AG04449 (cell line): ENCODE measurements at places on chromosomes 13 and 19.

DNA sequence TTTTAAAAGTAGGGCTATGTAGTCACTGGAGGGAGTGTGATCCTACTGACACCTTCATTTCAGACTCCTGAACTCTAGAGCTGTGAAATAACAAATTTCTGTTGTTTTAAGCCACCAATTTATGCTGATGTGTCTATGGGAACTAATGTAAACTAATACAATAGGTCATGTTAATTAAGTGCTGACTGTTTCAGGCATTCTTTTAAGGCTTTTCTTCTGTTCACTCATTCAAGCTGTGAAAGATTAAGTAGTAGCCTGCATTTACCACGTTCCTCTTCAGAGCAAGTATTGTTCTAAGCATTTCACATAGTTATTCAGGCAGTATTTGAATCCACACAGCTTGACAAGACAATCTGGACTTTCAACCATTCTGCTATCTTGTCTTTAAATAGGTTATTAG lies 1135.0 kb downstream of the SLITRK1 start:
- no peak for DNase-seq

- no peak for DNase-seq
These were observed 67.0 kb upstream of the SERP2 start for GRCh38 chr13:44306371-44307192.

- DNase-seq: no peak
These were observed 361.6 kb downstream of the TDRD3 start for GRCh38 chr13:60758637-60759036.

DNA sequence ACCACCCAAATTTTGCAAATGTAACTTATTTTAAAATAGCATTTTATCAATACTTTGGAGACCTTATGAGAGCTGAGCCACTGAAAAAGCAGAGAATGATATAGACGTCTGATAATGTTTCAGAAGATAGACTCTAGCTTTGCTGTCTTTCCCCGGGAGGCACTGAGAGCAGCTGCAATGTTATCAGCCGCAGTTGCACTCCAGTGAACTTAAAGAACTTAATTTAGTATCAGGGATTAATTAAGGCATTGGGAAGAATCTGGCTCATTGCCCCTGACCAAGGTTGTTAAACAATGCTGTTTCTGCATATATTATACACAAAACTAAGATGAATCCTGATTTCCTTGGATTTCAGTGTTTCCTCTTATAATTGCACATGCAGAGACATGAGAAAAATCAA lies 75.7 kb upstream of the SGCG start:
- DNase-seq: no peak

DNA sequence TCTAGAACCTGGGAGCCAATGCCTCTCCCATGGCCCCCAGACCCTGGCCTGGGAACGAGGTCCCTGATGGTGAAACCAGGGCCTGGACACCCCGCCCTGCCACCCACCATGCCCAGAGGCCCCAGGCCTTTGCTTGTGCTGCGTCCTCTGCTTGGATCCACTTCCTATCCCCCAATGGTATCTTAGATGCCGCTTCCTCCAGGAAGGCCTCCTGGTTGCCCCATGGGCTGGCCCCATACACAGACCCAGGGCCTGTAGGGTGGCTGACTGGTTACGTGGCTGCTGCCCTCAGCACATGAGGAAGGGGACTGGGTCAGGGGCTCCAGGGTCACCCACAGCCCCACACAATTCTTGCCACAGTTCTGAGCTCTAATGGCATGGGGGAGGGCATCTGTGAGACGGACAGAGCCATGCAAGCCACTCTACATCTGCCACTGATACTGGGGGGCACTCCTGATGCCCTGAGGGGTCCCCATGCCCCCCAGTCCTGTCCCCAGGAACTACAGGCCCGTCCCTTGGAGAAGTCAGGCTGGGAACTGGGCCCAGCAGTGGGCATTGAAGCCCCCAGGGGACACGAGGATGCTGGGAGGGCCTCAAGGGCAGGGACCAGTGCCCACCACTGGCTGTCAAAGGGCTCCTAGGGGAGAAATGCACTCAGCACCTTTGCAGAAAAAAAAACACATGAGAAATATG lies 5.0 kb downstream of the RPL36 start:
- DNase-seq: no peak

DNA sequence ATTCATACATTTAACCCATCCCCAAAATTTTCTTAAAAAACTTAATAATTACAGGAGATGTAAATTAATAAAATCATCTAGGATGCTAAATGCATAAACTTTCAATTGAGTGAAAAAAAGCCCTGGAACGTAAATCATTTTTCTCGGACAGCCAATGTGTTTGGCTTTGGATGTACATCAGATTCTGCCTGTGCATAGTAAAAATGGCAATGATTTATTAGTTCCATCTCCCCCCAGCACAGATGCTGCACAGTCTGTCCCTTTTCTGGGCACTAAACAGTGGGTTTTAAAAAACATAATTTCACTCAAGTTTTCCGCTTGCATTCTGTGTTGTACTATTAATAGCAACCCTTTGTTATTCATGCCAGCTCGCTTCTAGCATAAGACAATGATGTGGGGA lies 147.7 kb downstream of the TM9SF2 start:
- no peak for DNase-seq

GRCh38 chr13:99133848-99134247 lies 66.8 kb upstream of the UBAC2 start:
- no peak for DNase-seq

GRCh38 chr13:105627270-105627669 lies 908.2 kb downstream of the EFNB2 start:
- no peak for DNase-seq

DNA sequence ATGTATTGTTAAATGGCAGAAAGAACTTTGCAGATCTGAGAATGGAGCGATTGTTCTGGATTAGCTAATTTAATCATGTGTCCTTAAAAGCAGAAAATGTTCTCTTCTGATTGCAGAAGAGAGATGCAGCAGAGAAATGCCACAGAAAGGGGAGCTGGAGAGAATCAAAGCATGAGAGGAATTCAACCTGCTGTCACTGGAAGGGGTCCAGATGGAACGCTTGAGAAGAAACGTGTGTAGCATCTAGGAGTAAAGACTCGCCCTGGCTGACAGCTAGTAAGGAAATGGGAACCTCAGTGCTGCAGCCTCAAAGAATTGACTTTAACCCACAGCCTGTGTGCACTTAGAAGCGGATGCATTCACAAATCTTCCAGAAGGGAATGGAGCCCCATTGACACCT lies 502.8 kb downstream of the KLF12 start:
- no peak for DNase-seq

GRCh38 chr19:5957170-5957569 lies 20.8 kb downstream of the RANBP3 start:
- DNase-seq: no peak

DNA sequence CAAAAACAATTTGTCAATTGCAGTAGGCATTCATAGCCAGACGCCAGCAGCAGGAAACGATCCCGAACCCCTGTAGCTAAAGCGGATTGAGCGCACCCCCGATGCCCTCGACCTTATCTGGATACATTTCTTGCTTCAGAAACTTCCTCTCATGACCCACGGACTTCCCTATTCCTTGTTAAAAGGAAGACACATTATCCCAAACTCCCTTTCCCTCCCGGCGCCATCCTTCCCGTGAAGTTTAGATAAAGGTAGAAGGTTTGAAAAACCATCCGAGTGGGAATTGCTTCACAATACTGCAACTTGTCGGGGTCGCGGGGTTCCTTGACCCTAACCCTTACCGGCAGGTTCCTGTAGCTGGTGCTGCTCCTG lies 977 bp downstream of the PCDH20 start:
- DNase-seq: no peak

- no peak for DNase-seq
These were observed 90.8 kb downstream of the IPO5 start for GRCh38 chr13:98044301-98044700.

GRCh38 chr13:49443357-49443703 lies 534 bp downstream of the CAB39L start:
- DNase-seq: no peak

- DNase-seq: no peak
These were observed 115.3 kb downstream of the NALCN start for GRCh38 chr13:101301053-101301452.

DNA sequence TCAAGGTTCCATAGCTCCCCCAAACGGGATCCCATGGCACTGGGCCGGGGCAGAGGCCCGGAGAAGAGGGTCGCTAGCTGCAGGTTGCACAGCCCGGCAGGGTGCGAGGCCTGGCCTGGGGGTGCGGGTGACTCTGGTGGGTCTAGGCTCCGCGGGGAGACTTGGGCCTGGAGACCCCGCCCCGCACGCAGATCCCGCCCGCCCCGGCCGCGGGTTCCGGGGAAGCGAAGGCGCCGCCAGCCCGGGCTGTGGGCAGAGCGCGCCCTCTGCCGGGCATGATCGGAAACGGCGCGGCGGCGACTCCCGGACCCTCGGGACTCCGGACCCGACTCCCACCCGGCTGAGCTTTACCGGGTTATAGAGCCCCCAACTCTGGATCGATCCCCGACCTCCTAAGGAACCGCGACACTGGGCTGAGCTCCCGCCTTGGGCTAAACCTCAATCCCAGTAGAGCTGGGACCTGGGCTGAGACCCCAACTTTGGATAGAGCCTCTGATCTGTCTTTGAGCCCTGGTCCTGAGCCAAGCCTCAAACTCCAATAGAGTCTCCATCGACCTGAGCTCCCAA lies 3.1 kb upstream of the TNFAIP8L1 start:
- no peak for DNase-seq

DNA sequence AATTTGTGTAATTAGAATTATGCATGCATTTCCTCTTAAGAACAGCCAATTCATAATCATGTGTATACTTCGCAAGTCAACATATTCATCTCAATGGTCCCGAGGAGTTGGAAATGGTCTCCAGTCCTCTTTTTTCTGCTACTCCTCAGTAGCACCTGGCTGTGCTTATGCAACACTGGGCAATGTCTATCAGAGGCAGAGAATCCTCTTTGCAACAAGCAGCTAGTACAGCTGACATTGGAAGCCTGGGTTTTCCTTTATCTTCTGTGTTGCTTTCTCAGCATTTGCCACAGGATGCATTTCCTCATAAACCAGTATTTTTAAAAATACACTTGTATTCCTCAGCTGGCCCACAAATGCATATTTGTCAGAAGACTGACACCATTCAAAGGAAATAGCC lies 405.3 kb upstream of the GPC6 start:
- no peak for DNase-seq

- DNase-seq: no peak
These were observed 41.8 kb upstream of the CD177 start for GRCh38 chr19:43311706-43312105.

- no peak for DNase-seq
These were observed 6.1 kb upstream of the BTBD2 start for GRCh38 chr19:2021453-2022140.

DNA sequence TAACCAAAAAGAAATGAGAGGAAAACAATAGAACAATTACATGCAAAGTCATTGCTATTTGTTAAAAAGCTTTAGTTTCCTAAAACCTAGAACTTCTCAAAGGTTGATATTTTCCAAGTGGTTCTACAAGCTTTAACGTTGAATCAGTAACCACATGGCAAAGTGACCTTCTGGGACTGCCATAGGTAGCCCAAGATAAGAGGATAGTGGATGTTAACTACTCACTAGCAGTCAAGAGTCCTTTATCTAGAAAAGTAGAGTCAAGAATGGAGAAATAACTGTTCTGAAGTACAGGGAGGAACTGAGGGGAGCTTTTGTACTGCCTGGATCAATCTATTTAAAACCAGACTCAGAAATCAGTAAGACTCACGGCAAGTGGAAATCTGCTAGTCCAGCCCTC lies 9.9 kb upstream of the SLC46A3 start:
- no peak for DNase-seq

GRCh38 chr13:79833991-79834390 lies 353.0 kb downstream of the NDFIP2 start:
- no peak for DNase-seq

DNA sequence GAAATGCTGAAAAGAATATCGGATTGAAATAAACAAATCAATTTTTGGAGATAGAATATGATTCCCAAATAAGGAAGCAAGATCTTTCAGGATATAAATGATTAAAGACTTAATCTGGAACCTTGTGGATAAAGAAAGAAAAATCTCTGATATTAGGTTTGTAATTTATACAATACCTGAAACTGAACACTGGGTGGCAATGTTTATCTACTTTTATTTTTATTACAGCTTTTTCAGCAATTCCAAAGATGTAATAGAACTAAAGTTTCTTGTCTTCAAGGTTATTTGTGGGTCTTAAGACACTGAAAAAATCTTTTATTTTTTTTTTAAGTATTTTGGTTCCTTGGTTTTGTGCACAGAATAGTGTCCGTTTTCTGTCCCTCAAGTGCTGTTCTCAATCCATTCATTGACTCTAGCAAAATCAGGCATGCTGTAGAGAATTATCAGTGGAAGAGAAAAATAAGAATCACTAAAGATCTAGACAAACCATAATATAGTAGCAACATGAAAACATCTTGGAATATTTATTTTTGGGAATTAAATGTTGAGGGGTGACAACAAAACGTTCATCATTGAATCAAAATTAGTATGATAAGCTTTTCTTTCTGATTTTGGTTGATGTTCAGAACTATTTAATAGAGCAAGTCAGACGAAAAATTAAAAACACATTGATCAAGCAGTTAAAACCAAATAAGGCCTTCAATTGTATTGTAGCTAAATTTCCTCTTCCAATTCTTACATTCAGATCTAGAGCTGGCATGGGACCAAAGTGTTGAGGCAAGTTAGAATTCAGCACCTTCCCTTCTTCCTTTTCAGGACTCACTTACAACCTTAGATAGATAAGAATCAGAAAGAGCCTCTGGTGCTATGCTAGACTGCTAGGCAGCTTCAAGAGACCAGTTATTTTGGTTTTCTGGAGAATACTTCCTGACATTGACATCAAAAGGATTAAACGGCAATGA lies 704.4 kb upstream of the PCDH20 start:
- no peak for DNase-seq

- DNase-seq: no peak
These were observed 207.6 kb downstream of the DNAJC15 start for GRCh38 chr13:43230989-43231388.

DNA sequence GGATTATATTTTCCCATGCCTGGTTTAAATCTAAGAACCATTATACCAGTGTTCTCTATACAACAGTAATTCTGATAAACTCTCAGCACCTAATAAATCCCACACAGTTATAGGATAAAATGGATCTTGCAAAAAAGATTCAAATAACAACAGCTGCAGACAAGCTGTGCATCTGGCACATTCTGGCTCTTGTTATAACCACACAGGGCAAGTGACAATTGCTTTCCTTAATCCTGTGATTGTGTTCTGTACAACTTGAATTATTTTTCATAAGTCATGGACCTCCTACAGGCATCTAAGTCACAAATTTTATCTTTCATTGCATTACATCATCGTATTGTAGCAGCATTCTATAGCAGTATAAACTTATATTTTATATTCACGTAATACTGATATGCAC lies 948.3 kb downstream of the SLITRK1 start:
- no peak for DNase-seq
